ENCODE measurements at places on chromosomes 4 and X.
A peak's percentile ranks its signal among the peaks of the same experiment; 100 is the strongest.

GRCh38 chr4:99473131-99473530 lies 37.7 kb upstream of the C4orf17 start:
- DNase-seq = no peak

DNA sequence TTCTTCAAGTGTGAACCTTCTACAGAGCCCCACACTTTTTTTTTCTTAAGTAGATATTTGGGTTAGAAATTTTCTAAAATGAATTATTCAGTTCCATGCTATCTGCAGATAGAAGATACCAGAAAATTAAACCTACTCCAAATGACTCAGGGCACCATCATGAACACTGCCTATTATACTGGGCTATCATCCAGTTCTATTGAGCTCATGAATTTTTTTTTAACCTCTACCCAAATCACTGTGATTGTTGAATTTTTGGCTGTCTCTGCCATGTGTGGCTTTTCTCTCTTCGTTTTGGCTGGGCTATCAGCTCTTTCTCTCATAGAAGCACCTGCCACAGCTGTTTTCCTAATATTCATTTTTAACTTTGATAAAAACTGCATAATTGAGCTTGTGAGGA lies 31.0 kb upstream of the SLC34A2 start:
- DNase-seq = no peak

- no peak for DNase-seq
Measured at GRCh38 chr4:69239557-69240168, 25.1 kb upstream of the UGT2B11 start.

DNA sequence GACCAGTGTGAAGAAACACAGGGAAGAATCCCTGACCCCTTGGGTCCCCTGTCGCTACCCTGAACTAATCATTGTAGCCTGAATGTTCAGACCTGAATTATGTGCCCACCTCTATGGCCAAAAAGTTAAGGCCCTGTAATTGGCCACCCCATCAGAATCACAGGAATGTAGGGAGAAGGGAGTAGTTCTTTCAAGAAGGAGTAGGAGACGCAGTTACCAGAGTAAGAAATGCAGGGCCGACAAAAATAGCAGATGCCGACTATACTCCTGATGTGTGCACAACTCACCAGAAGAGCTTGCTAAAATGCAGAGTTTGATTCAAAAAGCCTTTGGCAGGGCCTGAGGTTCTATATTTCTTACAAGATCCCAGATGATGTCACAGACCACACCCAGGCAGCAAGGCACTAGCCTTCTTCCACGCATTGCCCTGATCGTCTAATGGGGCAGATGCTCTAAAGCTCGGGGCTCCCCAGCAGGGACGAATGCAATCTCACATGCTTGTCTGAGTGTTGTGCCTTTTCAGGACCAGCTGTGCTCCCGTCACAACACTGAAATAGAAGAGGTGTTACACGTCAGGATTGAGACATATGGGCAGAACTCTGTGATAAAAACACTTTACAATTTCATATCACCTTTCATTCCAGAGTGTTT lies 161.0 kb upstream of the FAM241A start:
- no peak for DNase-seq

DNA sequence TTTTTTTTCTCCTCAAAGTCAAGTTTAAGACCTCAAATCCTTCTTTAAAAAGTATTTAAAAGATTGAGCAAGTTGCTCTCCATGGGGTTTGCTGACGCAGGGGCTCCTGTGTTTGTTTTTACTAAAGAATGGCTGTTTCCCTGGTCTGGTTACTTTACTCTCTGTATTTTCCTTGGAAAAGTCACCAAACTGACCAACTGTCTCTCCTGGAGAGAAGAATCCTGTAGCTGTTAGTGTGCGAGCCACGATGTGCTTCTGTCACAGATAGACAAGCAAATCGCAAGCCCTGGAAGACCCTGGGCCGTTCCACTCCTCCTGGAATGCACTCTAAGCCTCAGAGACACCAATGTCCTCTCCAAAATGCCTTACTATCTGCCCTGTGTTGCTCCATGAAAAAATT lies 212.1 kb downstream of the CHIC2 start:
- DNase-seq = no peak

- DNase-seq = no peak
Measured at GRCh38 chr4:86048426-86048825, 311.4 kb downstream of the MAPK10 start.

GRCh38 chrX:120308959-120309872 lies 2.0 kb downstream of the TMEM255A start:
- peak; percentile 36 for DNase-seq

DNA sequence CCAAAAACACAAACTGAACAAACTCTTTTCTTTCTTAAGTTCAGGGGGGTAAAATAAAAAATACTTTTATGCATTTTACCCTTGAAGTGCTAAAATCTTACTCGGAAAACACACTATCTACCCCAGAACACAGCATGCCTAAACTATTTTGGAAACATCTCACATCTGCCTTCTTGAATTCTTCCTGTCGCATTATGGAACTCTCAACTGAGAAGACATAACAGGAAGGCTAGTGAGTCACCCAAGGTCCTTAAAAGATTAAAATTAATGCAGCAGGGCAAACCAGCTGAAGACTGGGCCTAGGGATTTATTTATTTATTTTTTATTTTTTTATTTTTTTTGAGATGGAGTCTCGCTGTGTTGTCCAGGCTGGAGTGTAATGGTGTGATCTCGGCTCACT lies 208.2 kb downstream of the APBB2 start:
- DNase-seq = no peak

DNA sequence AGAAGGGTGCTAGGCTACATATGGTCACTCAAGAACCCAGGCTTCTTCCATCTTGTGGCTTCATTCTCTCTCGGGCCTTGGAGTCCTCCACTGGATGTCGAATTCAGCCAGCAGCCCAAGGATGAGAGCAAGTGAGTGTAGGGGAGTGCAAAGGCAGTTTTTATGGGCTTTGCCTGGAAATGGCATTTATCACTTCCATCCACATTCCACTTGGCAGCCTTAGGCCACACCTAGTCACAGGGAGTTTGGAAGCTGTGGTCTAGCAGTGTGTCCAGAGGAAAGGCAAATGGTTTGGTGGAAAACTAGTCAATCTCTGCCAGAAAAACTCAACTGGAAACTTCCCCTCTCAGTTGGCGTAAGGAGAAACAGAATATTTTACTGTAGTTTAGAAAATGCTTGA lies 59.0 kb downstream of the NHS start:
- no peak for DNase-seq

GRCh38 chr4:128793859-128794672 lies 15.4 kb upstream of the JADE1 start:
- no peak for DNase-seq

DNA sequence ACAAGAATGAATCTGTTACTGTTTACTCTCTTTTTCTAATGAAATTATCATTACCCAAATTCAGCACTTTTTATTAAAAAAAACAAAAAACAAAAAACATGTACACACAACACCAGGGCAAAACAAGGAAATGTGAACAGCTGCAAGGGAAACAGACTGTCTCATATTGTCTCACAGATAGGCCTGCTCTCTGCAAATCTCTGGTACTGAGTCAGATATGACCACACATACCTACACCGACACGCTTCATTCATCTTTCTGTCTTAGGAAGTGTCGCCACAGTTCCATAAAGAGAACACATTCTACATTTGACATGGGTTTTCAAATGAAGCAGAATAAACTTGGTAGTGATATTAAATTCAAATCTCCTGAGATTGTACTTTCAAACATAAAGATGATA lies 92.2 kb upstream of the GPR34 start:
- no peak for DNase-seq

DNA sequence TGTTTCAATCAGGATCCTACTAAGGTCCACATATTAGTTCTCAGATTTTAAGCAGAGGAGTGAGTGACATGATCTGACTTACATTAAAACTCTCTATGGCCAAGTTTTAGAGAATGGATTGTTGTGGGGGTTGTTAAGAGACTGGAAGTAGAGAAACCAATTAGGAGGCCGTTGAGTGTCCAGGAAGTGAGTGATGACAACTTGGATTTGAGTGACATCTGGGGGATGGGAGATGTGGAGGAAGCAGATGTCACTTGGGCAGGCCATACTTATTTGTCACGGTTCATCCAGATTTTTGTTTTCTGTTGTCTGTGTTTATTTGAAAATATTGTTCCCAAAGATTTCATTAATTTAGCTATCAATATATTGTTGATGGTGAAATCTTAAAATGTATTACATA lies 28.3 kb downstream of the ADD1 start:
- no peak for DNase-seq

- DNase-seq = peak; percentile 4
Measured at GRCh38 chrX:39445336-39445735, 644.1 kb downstream of the MID1IP1 start.

DNA sequence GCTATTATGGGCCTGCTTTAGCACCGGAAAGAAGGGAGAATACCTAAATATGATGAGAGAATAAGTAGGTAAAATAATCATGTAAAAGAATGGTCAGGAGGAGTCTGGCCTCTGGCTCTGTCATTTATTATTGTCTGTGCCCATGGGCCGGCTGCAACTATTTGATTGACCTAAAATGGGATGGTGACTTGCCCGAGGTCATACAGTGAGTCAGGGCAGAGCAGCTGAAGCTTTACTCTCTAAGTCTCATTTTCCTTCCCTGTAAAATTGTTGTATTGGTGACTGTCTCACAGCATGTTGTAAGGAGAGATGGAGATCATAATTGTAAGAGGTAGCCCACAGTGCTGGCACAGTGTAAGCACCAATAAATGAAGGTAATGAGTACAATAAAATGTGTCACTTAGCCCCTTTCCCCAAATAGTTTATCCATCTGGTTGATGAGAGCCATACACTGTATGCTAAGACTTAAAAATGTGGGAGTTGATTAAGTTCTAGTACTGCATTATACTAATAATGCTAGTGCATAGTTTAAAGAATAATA lies 39.6 kb downstream of the RUFY3 start:
- no peak for DNase-seq

GRCh38 chr4:189124149-189124758 lies 816.4 kb upstream of the FRG1 start:
- DNase-seq = no peak

DNA sequence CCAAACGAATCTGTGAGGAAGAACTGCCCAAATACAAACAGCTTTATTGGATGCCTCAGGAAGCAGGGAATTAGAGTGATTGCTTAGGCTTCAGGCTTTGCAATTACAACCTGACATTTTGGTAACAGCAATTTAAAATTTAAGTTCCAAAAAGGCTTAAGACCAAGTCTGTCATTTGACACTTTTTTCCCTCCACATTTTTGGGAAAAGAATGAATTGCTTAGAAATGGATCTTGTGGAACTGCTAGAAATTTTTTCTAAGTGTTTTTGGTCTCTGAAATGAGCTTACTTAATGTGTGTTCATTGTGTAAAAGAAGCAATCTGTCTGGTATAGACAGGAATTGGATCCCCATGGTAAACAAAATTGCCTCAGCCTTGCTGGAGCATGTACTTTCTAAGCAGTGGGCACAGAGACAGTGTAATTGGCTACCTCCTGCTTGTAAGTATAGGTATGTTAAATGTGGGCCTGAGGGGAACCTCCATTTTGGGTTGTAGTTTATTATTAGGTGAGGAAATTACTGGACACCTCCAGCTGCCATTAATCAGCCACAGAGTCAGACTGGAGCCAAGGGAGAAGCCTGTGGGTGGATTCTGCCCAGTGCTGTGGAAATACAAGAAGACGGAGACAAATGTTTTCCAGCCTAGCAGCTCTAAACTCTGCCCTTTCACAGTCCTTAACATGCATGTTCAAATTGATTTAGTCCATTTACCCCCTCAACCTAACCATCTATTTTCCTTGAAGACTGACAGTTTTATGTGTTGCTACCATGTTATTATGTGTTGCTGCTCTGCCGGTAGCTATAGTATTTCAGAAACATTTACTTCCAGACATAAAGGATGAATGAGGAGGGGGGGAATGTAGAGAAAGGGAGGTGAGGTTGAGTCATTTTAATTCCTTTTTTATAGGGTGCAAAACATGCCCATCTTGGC lies 473.0 kb downstream of the SPRY1 start:
- DNase-seq = no peak

DNA sequence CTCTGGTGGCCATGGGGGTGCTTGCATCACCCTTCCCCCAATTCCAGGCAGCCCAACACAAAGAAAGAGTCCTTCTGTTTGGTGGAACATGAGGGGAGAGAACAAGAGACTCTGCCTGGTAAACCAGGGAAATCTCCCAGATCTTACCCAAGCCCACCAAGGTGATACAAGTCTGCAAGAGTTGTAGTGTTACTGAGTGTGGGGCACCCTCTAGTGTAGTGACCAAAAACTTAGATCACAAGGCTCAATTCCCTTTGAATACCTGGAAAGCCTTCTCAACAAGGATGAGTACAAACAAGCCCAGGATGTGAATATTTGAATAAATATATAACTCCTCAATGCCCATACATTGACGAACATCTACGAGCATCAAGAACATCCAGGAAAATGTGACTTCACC lies 64.7 kb downstream of the IL13RA2 start:
- no peak for DNase-seq

- DNase-seq = no peak
Measured at GRCh38 chr4:52551487-52551886, 107.6 kb downstream of the USP46 start.

DNA sequence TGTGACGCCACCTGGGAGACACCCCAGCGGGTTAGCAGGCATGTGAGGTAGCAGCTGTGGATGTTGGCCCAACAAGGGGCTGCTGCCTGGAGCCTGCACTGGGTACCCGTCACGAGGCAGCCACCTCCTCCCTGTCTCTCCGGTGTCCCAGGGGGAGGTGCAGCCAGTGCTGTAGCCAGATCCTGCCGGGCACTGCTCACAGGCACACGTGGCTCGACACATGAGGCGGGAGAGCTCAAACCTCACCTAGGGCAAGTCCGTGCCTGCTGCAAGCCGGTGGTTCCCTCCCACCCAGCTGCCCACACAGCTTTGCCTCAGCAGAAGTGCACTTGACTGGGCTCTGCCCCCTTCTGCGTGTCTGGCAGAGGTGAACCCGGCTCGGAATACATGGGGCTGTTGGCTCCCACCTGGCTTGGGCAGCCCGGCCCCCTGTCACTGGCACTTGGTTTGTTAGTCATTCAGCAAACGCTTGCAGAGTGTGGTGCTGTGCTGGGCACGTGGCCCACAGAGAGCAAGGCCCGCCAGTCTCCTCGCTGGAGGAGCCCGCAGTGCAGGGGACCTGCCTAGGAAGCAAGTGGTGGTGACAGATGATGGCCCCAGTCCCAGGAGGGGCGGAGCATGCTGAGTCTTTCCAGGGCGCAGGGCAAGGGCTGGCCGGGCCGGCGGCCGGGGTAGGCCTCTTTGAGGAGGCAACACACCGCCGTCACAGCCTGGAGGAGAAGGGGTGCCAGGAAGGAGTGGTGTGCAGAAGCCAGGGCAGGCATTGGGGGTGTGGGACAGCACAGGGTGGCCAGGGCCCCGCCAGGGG lies 10.1 kb upstream of the SH3TC1 start:
- DNase-seq = no peak

- no peak for DNase-seq
Measured at GRCh38 chr4:74619931-74620702, 174.2 kb downstream of the BTC start.

DNA sequence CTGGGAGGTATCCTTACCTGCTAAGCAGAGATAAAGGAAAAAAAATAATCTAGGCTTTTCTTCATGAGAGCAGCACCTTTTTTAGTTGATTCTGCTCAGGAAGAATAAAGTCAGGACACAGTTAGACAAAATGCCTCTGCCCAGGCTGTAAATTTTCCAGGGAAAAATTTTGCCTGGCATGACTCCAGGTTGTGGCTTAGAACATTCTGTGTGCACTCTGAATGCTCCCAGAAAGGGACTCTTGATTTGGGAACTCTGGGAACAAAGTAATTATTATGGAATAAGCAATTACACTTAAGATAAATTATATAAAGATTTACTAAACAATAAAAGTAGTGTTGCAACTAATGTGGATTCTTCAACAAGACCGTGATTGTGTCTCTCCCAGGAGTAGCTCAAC lies 826.2 kb upstream of the TENM3 start:
- no peak for DNase-seq

Measured in activated CD4-positive, CD25-positive, alpha-beta regulatory T cell treated with anti-CD3 and anti-CD28 coated beads, Interleukin-2, amount 50 U/mL, for 16 hours (primary cell).